ENCODE measurements at places on chromosomes 4 and X. TPM values are rescaled to one million over a fixed set of nuclear protein-coding genes. Genes with fewer than 3 reads are reported as not detected.

DNA sequence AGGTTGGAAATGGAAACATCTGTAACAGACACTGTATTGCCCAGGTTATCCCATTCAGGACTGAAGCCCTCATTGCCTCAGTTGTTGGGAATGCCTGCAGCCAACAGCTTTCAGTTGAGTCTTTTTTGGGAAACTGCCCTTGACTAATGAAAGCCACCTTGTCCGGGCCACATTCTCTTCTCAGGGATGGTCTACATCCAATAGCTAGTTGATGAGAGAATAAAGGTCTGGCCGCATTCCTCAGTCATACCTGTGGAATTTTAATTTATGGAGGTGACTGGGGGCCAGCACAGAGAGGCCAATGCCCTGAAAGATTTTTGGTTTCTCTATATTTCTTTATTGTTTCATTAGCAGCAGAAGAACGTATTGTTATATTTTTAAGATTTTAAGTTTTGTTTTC, 147.6 kb upstream of the MSX1 start:
- no peak overlapping the region for H3K4me3 ChIP-seq
- H3K27me3 ChIP-seq = no peaks in the 10 kb centered on the region
- H3K36me3 ChIP-seq = peaks cover 9% of the 10 kb centered on the region
- H3K27ac ChIP-seq = no peak overlapping the region

SLC9B1 gene
- 1.9 TPM for total RNA-seq

ADH1A gene
- not detected for total RNA-seq

DNA sequence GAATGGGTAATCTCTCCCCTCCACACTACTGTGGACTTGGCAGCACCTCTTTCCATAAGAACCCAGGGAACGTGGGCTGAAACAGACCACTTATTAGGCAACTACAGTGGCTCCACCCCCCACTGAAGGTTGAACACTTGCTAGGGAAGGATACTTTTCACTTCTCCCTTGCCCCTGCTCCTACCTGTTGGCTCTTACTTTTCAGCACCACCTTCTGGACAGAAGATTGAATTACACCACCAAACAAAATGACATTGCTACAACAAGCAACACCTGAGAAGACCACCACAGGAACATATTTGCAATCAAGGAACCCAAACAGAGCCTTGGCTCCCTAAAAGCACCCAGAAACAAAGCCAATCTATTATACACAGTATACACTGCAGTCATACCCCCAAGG, 132.1 kb upstream of the CXCL13 start:
- no peaks in the 10 kb centered on the region for H3K36me3 ChIP-seq
- H3K4me3 ChIP-seq = no peak overlapping the region
- H3K27ac ChIP-seq = no peak overlapping the region
- H3K27me3 ChIP-seq = peaks cover 38% of the 10 kb centered on the region
- H3K4me1 ChIP-seq = no peaks in the 10 kb centered on the region

DNA sequence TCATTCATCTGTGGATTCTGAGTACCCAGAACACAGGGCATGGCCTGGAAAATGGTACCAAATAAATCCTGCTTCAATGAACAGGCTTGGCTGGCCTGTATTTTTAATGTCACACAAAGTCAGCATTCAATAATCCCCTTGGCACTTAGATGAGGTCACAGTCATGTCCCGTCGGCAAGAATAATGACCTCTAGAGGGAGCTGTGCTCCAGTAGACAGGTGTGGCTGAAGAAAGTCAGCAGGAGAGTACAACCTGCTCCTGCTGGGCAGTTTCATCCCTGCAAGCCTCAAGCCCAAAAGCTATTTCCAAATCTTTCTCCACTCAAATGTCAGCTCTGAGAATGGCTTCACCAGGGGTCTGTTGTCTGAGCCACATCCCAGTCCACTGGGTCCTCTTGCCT, 404.0 kb upstream of the F9 start:
- DNase-seq = peak; percentile 13
- no peaks in the 10 kb centered on the region for H3K4me1 ChIP-seq
- H3K27ac ChIP-seq = no peak overlapping the region
- H3K27me3 ChIP-seq = no peaks in the 10 kb centered on the region
- H3K4me3 ChIP-seq = no peak overlapping the region
- H3K36me3 ChIP-seq = no peaks in the 10 kb centered on the region

- H3K27ac ChIP-seq = no peak within 1 kb of the TSS
- H3K4me3 ChIP-seq = no peak within 1 kb of the TSS
- peaks cover 18% of the 10 kb centered on the region for H3K27me3 ChIP-seq
- DNase-seq = no peak
- no peaks in the 10 kb centered on the region for H3K4me1 ChIP-seq
Observed at GRCh38 chr4:145679991-145680455, at the start of gene C4orf51. Gene C4orf51 (plus strand): TSS chr4:145680146. CDS start chr4:145680204, 58 bp downstream.

GRCh38 chrX:136034668-136035067, 49.4 kb downstream of the SLC9A6 start:
- no peaks in the 10 kb centered on the region for H3K27me3 ChIP-seq
- peaks cover 8% of the 10 kb centered on the region for H3K36me3 ChIP-seq
- H3K4me3 ChIP-seq = no peak overlapping the region
- no peak for DNase-seq
- no peaks in the 10 kb centered on the region for H3K4me1 ChIP-seq

DNA sequence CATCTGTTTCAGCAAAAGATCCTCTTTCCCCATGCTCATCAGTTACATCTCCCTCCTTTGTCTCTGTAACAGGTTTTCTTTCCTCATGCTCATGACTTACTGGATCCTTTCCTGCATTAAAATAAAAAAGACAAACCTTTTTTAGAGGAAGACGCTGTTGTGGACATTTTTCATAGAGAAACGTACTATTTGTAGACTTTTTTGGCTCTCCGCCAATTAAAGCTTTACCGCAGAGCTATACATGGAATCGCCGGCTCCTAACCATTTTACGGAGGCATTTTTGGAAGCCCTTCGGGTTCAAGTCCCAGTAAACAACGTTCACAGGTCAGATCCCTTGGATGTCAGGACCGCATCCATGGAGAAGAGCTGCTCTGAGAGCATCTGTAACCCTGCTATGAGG, 1.3 kb downstream of the FAM9C start:
- H3K27ac ChIP-seq = no peak overlapping the region
- no peaks in the 10 kb centered on the region for H3K36me3 ChIP-seq
- peaks cover 38% of the 10 kb centered on the region for H3K4me1 ChIP-seq
- DNase-seq = no peak
- no peak overlapping the region for H3K4me3 ChIP-seq

GRCh38 chrX:3811331-3812311, 98.2 kb upstream of the PRKX start:
- DNase-seq = peak; percentile 57
- H3K27ac ChIP-seq = peak overlapping the region; percentile 23
- H3K4me1 ChIP-seq = peaks cover 8% of the 10 kb centered on the region
- no peak overlapping the region for H3K4me3 ChIP-seq

THAP6 gene
- total RNA-seq = 19.4 TPM

DNA sequence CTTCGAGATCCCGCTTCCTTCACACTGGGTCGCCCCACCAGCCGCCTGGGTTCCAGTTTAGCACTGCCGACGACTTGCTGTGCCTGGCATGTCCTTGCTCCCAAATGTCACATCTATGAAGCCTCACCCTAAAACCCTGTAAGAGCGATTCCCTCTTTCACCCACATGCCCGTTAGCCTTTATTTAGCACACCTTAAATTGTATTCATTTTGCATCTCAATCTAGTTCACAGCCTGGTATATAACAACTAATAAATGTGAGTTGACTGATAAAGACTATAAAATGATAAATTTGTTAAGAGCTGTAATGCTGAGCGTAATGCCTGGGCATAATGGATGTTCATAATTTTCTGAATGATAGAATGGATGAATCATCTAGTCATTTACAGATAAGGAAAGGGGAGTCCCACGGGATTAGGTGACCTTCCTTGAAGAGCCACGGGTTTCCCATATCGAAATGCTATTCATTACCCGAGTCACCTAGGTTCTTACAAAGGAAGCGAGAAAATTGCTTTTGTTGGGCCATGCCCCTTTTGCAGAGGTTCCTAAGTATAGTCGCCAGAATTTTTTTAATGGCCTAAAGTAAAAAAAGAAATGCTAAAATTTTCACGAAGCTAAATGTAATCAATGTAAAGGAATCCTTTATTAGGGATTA, 1.1 kb upstream of the AP1S2 start:
- DNase-seq = no peak
- H3K36me3 ChIP-seq = peaks cover 6% of the 10 kb centered on the region
- H3K4me3 ChIP-seq = peak overlapping the region; percentile 86
- H3K27me3 ChIP-seq = no peaks in the 10 kb centered on the region
- peaks cover 22% of the 10 kb centered on the region for H3K4me1 ChIP-seq

DNA sequence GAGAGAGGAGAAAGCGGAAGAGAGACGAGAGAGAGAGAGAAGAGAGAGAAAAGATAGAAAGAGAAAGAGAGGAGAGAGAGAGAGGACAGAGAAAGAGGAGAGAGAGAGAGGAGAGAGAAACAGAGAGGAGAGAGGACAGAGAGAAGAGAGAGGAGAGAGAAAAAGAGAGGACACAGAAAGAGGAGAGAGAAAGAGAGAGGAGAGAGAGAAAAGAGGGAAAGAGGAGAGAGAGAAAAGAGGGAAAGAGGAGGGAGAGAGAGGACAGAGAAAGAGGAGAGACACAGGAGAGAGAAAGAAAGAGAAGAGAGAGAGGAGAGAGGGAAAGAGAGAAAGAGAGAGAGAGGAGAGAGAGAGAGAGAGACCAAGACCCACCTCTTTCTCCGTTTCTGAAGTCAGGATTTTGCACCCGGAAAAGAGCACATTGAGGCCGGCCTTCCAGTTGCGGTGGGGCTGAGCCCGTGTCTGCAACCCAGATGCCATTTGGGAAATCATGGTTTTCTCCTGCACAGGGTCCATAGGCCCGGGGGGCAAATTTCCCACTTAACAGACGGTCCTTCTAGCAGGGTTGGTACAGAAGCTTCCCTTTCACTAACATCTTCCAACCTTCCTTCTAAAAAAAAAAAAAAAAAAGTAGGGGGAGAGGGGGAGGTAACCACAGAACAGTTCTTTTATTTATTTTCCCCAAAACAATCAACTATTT, 60.9 kb downstream of the CRLF2 start:
- H3K27me3 ChIP-seq = peaks cover 6% of the 10 kb centered on the region
- H3K4me1 ChIP-seq = no peaks in the 10 kb centered on the region
- H3K4me3 ChIP-seq = no peak overlapping the region
- H3K36me3 ChIP-seq = no peaks in the 10 kb centered on the region

DNA sequence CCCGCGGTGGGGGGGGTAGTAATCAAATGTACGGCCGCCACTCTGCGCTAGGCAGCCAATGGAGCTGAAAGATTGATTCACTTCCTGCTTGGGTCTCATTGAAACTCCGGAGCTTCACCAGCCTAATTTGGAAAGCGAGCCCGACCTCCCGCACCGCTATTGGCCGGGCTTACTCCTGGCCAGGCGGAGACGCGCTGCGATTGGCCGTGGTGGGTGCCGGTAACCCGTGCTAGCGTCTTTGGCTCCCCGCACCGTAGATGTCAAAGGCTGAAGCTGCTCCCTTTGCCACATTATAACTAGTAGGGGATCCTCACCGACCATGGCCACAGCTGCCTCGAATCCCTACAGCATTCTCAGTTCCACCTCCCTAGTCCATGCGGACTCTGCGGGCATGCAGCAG, at the start of gene POU3F4:
POU3F4 (plus strand) TSS at position 285 of the 400 bp plus-strand sequence; CDS start at position 320, 35 bp downstream.
- no peak within 1 kb of the TSS for H3K27ac ChIP-seq
- H3K27me3 ChIP-seq = peaks cover 56% of the 10 kb centered on the region
- H3K4me3 ChIP-seq = no peak within 1 kb of the TSS

DNA sequence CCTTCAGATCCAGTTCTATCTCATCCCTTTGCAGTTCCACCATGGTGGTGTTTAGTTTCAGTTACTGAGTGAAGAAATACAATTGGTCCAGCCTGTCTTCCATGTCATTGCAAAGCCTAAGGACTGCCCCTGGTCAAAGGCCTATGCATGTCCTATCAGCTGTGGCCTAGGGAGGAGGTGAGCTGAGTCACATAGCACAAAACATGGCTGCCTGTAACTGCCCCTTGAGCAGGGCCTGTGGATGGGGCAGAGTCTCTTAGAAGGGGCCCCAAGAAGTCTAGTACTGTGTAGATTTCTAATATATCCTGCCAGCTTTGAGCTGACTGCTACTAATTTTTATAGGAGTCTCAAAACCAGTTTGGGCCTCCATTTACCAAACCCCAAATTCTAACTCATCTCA, 296.7 kb downstream of the FBXW7 start:
- H3K4me1 ChIP-seq = peaks cover 10% of the 10 kb centered on the region
- DNase-seq = no peak
- H3K27ac ChIP-seq = no peak overlapping the region

- no peak overlapping the region for H3K4me3 ChIP-seq
- no peak for DNase-seq
- no peaks in the 10 kb centered on the region for H3K36me3 ChIP-seq
- H3K27ac ChIP-seq = no peak overlapping the region
Observed at GRCh38 chr4:185134307-185134869, 8.7 kb upstream of the SLC25A4 start.

DNAAF6 gene
- total RNA-seq = not detected

DNA sequence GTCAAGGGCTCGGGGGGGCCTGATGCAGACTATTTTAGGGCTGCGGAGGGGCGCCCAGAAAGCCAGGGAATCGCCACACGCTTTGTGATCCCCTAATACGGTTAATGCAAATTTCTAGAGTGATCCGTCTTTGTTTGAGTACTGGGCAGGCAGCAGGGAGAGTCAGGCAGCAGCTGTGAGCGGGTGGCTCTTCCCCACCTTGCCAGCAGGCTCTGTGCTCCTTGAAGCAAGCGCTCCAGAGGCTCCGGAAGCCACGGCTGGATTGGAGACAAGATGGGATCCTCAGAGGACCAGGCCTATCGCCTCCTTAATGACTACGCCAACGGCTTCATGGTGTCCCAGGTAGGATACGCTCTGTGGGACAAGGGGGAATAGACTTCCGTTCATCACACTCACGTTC, at the start of gene ASMT:
ASMT (plus strand) TSS at position 133 of the 400 bp plus-strand sequence; CDS start at position 274, 141 bp downstream.
- no peak for DNase-seq
- H3K4me3 ChIP-seq = no peak within 1 kb of the TSS
- H3K36me3 ChIP-seq = no peaks in the 10 kb centered on the region
- H3K27ac ChIP-seq = no peak within 1 kb of the TSS
- no peaks in the 10 kb centered on the region for H3K27me3 ChIP-seq

GRCh38 chr4:6760865-6761264, 21.7 kb upstream of the KIAA0232 start:
- no peaks in the 10 kb centered on the region for H3K36me3 ChIP-seq
- H3K27ac ChIP-seq = no peak overlapping the region
- peaks cover 1% of the 10 kb centered on the region for H3K27me3 ChIP-seq

FAM193A gene
- 21.7 TPM for total RNA-seq

- DNase-seq = no peak
- H3K4me3 ChIP-seq = no peak overlapping the region
- H3K36me3 ChIP-seq = no peaks in the 10 kb centered on the region
- no peaks in the 10 kb centered on the region for H3K4me1 ChIP-seq
- H3K27ac ChIP-seq = no peak overlapping the region
- H3K27me3 ChIP-seq = no peaks in the 10 kb centered on the region
Observed at GRCh38 chr4:66571145-66571695, 900.9 kb upstream of the EPHA5 start.

CYSLTR1 gene
- total RNA-seq = 2.5 TPM

LARP1B gene
- total RNA-seq = 23.5 TPM
